Glomerular endothelial cell (primary cell): ENCODE measurements at places on chromosomes 12 and 14.
A peak's percentile ranks its signal among the peaks of the same experiment; 100 is the strongest.

DNA sequence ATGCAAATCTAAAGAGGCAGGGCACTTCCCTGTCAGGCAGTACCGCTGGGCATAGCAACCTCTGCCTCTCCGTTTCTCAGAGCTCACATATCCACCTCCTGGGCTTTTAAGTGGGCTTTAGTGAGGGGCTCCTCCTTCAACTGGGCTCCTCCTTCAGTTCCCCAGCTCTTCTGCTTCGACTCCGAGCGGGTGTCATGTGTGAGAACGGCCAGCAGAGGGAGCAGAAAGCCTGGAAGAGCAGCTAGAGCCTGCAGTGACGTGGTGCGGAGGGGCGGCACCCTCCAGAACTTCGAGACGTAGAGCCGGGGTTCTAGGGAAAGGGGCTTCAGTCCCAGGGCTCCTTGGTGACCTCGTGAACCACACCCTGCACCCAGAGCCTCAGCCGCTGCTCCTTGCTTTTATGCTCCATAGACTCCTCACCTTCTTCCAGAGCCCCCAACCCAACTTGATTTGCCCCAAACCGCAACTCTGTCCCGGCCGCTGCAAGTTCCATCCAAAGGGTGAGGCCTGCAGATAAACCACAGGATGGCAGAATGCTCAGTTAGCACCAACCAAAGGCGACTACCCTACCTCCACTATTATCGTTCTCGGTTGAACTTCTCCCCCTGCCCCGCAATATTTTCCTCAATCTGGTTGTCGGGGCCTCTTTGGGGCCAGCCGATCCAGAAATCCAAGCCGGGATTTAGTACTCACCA lies 383 bp upstream of the GLI1 start:
- DNase-seq: peak; percentile 86

GRCh38 chr12:19158923-19159322 lies 29.4 kb downstream of the PLEKHA5 start:
- no peak for DNase-seq

DNA sequence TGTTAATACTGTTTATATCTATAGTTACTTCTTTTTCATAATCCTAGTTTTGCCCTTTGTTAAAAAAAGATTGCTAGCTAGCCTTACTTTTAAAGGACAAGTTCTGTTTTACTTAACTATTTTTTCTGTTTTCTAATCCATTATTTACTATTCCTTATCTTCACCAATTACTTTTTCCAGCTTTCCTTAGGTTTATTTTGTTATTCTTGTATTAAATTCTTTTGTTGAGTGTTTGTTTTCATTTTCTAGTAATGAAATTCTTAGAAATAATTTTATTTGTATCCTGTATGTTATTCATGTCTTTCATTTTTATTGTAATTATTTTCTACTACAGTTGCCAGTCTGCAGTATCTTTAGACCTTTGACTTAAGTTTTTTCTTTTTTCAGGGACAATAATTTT lies 45.7 kb upstream of the GXYLT1 start:
- DNase-seq: no peak

DNA sequence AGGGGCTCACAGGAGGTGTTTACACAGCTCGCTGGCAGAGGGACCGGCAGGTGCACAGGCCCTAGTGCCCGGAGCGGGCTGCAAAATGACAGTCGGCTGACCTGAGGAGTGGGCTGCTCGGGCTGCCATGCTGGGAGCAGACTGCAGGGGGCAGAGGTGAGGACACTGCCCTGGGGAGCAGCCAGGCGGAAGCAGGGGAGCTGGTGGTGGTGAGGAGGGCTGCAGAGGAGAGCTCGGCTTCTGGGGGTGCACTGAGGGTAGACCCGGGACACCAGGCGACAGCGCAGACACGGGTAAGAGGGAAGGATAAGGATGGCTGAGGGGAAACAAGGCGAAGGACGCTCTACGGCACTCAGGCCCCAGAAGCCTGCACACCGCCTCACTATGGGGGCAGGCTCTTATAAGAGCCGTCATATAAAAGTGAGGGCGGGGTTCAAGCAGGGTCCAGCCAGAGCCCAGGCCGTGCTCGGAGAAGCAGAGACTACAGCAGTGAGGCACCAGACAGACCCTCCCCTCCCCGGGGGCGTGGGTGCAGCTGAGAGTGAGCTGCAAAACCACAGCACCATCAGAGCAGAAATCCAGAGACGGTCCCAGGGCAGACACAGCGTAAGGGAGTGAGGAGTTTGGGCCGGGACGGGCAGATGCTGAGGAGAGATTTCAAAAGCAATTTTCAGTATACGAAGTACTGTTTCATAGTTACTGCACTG lies 62.5 kb downstream of the CCDC88C start:
- DNase-seq: no peak

GRCh38 chr12:8559676-8560075 lies 19.0 kb upstream of the CLEC4E start:
- DNase-seq: no peak

- no peak for DNase-seq
These were observed 93.1 kb downstream of the RMST start for GRCh38 chr12:97555547-97556187.

GRCh38 chr14:68679746-68680467 lies 113.0 kb downstream of the ZFP36L1 start:
- no peak for DNase-seq

- no peak for DNase-seq
These were observed 2.4 kb downstream of the MYBPC1 start for GRCh38 chr12:101597164-101597563.

DNA sequence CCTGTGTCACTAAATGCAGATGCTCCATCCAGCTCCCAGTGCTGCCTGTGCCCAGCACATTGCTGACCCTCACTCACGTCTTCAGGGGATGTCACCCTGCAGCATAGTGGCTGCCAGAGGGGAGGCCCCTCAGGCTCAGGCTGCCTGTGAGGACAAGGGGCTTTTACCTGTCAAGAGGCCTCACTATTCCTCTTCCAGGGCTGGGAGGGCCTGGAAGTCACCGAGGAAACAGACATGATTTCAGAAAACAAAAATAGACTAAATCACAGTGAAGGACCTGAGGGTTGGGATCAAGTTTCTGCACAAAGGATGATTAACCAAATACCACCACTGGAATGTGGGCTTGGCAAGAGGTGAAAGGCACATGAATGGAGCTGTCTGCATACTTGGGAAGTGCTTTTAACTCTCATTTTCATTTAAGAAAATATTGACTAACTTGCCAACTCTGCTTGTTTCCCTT lies 1202.3 kb downstream of the BCL11B start:
- DNase-seq: no peak

- no peak for DNase-seq
These were observed 172.4 kb upstream of the PWP1 start for GRCh38 chr12:107513184-107513583.
